HT-29 (cell line): ENCODE measurements at places on chromosomes 6 and 20. TPM values are rescaled to one million over a fixed set of nuclear protein-coding genes. Genes with fewer than 3 reads are reported as not detected.

Gene KIF25
- total RNA-seq, result not detected in 2 replicates

Gene CTCFL
- not detected in 2 replicates for total RNA-seq

Gene MLN
- total RNA-seq, result not detected in 2 replicates

Gene POU5F1
- total RNA-seq, result 1.7 and 2.6 TPM in 2 replicates

Gene HLA-DRB5
- not detected in 2 replicates for total RNA-seq

Gene WTAP
- total RNA-seq, result 53.2 and 61.5 TPM in 2 replicates

Gene GTSF1L
- total RNA-seq, result not detected in 2 replicates

Gene BYSL
- 40.7 and 53.9 TPM in 2 replicates for total RNA-seq

Gene STMND1
- total RNA-seq, result not detected in 2 replicates

Gene SYCP2L
- 0.08 TPM in 1 of 2 replicates, not detected in the other for total RNA-seq

Gene RGS17
- 1.3 and 2.0 TPM in 2 replicates for total RNA-seq

Gene RSPH3
- 2.6 and 5.8 TPM in 2 replicates for total RNA-seq

Gene RPRD1B
- total RNA-seq, result 33.9 and 35.5 TPM in 2 replicates

Gene MEP1A
- 0.05 TPM in 1 of 2 replicates, not detected in the other for total RNA-seq

Gene C20orf141
- total RNA-seq, result not detected in 2 replicates

Gene CLPSL1
- total RNA-seq, result not detected in 2 replicates

Gene VTA1
- total RNA-seq, result 24.7 and 27.6 TPM in 2 replicates

Gene C6orf62
- total RNA-seq, result 50.6 and 52.4 TPM in 2 replicates

Gene TDRD6
- not detected in 2 replicates for total RNA-seq

Gene MYL9
- total RNA-seq, result 0.76 TPM in 1 of 2 replicates, not detected in the other

Gene GPR63
- total RNA-seq, result 0.13 TPM in 1 of 2 replicates, not detected in the other

Gene OXT
- not detected in 2 replicates for total RNA-seq

Gene TRIM40
- total RNA-seq, result not detected in 2 replicates

Gene TMEM14B
- 95.8 and 97.9 TPM in 2 replicates for total RNA-seq

Gene RUNX2
- total RNA-seq, result 5.1 and 6.8 TPM in 2 replicates

Gene MYLK4
- total RNA-seq, result 0.03 and 0.08 TPM in 2 replicates

Gene LEMD2
- 42.1 and 50.2 TPM in 2 replicates for total RNA-seq

Gene PAK5
- total RNA-seq, result not detected in 2 replicates

Gene FNDC1
- not detected in 2 replicates for total RNA-seq

Gene ACTL10
- 16.5 and 18.5 TPM in 2 replicates for total RNA-seq
